RPMI8226 (cell line): ENCODE measurements at places on chromosomes 11 and 22.

DNA sequence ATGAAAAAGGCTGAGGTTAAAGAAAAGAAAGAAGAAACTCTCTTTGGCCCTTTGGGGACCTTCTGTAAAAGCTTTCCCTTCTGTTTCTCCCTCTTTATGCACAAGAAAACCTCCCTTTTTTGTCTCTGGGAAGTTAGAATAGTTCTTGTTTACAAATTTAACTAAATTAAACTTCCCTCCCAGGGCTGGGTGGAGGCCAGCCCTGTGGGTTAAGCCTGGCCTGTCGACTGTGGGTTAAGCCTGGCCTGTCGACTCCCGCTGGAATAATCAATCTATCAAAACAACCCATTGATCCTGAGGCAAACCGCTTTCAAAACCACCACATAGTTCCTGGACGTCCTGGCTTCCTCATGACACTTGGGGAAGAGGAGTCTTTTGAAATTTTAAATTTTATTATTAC is 1.2 kb upstream of the DRG1 start:
- DNase-seq, result no peak

GRCh38 chr11:76005756-76006155 is 190.7 kb downstream of the UVRAG start:
- DNase-seq, result no peak

- DNase-seq, result peak; percentile 11
Observed at GRCh38 chr11:95453616-95454171, 222.7 kb upstream of the SESN3 start.

DNA sequence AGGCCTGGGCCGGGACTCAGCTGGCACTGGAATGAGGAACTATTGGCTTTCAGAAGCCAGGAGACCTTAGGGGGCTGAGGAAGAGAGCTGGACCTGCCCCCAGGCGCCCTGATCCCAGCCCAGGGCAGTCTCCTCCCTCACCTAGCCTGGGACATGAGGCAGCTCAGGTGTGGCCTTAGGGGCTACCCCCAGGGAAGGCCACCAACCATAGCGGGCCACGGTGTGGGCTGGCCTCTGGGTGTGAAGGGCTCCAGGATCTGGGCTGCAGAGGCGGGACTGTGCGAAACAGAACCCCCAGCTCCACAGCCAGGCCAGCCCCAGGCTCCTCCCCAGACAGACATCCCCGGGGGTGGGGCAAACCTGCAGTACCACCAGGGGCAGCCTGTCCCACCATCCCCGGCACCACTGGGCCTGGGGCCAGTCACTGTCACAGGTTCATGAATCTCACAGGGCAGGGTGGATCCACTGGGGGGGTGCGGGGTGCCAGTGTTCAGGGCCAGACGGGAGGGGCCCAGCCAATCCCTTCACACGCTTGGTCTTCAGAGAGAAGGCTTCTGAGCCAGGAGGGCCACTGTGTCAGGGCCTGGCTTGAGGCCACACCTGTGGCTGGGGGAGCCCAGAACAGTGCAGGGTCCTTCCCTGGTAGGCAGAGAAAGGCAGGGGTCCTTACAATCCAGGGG is 3.5 kb downstream of the PLXNB2 start:
- no peak for DNase-seq

DNA sequence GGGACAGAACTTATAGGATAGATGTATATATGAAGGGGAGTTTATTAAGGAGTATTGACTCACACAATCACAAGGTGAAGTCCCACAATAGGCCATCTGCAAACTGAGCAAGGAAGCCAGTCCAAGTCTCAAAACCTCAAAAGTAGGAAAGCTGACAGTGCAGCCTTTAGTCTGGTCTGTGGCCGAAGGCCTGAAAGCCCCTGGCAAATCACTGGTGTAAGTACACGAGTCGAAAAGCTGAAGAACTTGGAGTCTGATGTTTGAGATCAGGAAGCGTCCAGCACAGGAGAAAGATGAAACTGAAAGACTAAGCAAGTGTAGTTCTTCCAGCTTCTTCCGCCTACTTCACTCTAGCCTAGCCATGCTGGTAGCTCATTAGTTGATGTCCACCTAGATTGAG is 799.6 kb upstream of the ARHGAP42 start:
- no peak for DNase-seq

DNA sequence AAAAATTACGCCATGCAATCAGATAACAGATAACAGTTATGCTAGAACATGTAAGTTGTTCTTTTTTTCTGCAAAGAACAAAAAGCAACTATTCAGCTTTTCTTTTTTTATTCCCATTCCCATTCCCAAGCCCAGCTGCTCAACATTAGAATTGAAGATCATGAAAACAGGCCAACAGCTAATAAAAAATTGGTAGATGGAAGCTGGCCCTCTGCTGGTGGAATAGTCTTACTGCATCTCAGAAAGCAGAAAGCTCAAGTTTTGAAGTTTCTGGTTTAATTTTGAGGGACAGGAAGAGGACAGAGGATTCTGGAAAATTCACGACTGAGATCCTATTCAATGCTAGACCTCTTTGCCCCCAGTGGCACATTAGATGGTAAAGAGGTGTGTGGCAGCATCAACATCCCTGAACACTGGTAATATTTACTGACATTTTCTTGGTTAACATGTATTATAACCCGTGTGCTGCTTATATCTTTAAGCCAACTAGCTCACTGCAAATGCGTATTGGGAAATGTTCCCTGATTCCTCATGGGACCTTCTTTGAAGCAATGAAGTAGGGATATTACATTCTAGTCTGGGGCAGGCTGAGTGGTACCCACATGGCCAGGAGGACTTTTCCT is 591.2 kb downstream of the OPCML start:
- peak; percentile 7 for DNase-seq

DNA sequence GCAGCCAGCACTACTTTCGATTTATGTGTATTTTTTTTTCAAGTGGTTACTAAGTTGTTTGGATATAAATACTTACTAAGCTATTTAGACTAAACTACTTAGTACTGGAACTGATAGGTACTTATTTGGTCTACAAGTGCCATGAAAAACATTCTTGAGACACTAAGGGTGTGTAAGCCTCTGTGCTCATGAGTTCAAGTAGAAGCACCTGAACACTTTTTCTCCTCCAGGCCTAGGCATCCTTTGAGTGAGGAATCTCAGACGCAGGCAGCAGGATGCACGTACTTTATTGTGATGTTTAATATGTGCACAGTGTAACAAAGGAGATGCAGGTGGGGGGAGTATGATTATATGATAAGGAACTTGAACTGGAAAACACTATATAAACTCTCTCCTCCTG is 7.8 kb downstream of the TESMIN start:
- DNase-seq, result no peak

GRCh38 chr11:7645206-7645605 is 28.1 kb downstream of the CYB5R2 start:
- no peak for DNase-seq

GRCh38 chr11:92852946-92853345 is 116.5 kb upstream of the MTNR1B start:
- DNase-seq, result peak; percentile 43

- DNase-seq, result peak; percentile 97
Observed at GRCh38 chr11:67239783-67240575, 26.3 kb upstream of the GRK2 start.

DNA sequence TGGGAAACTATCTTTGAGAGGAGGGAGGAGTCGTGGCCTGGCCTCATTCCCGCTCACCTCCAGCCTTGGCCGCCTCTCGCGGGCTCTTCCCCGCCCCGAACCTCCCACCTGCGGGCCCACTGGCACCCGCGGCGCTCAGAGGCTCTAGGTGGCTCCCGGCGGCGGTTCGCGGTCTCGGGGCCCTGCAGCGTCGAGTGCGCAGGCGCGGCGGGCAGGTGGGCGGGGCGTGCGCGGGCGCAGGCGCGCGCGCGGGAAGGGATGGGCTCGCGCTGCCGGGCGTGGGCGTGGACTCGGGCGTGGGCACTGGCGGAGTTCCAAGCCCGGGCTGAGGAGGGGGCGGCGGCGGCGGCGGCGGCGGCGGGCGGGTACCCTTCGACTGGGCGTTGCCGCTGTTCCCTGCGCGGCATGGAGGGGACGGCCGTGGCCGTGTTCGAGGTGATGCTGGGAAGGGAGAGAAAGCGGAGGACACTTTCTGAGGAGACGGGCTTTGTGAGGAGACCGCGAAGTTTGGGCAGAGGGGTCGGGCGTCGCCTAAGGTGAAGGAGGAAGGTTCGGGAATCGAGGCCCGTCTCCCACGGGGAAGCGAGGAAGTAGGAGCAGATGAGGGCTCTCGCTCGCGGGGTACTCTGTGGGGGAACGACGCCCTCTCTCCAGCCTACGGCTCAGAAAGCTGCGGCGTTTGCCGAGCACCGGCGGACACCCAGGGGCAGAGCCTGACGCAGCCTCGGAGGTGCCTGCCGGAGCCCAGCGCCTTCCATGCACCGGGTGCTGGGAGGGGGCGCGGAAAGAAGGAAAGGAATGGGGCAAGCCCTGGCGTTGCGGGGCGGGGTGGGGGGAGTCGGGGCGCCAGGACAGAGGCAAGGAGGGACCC is 15.7 kb upstream of the SPTBN2 start:
- DNase-seq, result peak; percentile 97

GRCh38 chr11:127926721-127927120 is 660.6 kb downstream of the ETS1 start:
- peak; percentile 78 for DNase-seq

GRCh38 chr11:17772704-17773600 is 38.4 kb downstream of the KCNC1 start:
- no peak for DNase-seq

- peak; percentile 84 for DNase-seq
Observed at GRCh38 chr11:65425105-65425970, 2.7 kb downstream of the NEAT1 start.
